ENCODE measurements at places on chromosomes 6 and 20. TPM values are rescaled to one million over a fixed set of nuclear protein-coding genes. Genes with fewer than 3 reads are reported as not detected.

FOXS1 gene
- 1.7 TPM for polyA plus RNA-seq

- DNase-seq = no peak
Measured at GRCh38 chr20:45368221-45368980, 5.4 kb downstream of the SYS1 start.

GRCh38 chr20:19284400-19285178, 72.1 kb downstream of the SLC24A3 start:
- DNase-seq = no peak

GGTLC1 gene
- not detected for polyA plus RNA-seq

DNA sequence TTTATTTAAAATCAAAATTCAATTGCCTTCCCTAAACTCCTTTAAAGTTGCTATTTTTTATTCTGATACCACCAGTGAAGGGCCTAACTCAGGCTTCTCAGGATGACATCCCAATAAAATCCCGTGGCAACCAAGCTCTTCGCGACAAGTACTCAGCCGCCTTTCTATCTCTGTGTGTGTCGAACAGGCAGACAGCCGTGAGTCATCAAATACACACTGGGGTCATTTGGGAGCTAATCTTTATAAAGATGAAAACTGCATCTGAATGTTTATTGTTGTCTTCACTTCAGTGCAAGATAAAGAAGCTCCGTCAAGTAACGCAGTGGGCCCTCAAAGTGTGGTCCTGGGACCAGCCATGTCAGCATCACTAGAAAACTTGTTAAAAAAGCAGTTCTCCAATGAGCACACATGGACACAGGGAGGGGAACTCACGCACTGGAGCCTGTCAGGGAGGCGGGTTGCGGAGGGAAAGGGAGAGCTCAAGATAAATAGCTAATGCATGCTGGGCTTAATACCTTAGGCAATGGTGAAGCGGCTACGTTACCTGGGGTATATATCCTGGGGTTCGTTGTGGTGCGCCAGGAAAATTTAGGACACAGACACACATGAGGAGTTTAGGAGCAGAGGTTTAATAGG, 119.3 kb downstream of the RNF144B start:
- no peak for DNase-seq

DNA sequence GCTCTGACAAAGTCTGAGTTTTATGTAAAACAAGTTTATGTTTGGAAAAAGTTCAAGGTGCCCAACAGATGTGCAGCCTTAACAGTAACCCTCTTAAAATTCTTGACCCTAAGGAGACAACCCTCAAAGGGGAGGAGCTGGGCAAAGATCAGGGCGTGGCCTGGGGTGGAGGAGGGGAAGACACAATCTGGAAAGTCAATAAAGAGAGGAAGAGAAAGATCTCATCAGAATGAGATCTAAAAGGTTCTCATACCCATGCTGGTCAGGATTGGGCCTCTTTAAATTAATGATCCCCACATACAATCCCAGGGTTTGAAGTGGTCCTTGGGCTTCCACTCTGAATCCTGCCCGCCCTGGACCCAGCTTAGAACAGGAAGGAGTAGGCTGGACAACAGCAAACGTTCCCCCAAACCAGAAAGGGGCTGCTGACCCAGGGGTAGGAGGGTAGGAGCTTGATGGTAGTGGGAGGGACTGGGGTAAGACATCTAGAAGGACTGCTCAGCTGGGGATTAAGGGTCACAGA, 33.0 kb downstream of the FOXP4 start:
- no peak for DNase-seq

- DNase-seq = no peak
Measured at GRCh38 chr20:20079102-20079784, 26.9 kb downstream of the CFAP61 start.
